Smooth muscle cell of the umbilical artery (primary cell): ENCODE measurements at places on chromosomes 12 and 14. TPM values are rescaled to one million over a fixed set of nuclear protein-coding genes. Genes with fewer than 3 reads are reported as not detected.

CD69 gene
- not detected in 2 replicates for total RNA-seq

TMEM119 gene
- 2.3 and 24.9 TPM in 2 replicates for total RNA-seq

CMKLR1 gene
- total RNA-seq: 0.28 and 0.59 TPM in 2 replicates

CBLN3 gene
- total RNA-seq: 1.7 and 2.7 TPM in 2 replicates

CAPZA3 gene
- not detected in 2 replicates for total RNA-seq

CLEC4C gene
- total RNA-seq: not detected in 2 replicates

RASAL1 gene
- not detected in 2 replicates for total RNA-seq

FAM186B gene
- under 0.01 and 0.09 TPM in 2 replicates for total RNA-seq

LRP1-AS gene
- not detected in 2 replicates for total RNA-seq

RASSF3 gene
- 14.3 and 32.2 TPM in 2 replicates for total RNA-seq

POTEG gene
- not detected in 2 replicates for total RNA-seq

ENDOU gene
- total RNA-seq: under 0.01 and 0.14 TPM in 2 replicates

ZNF641 gene
- 10.2 and 17.8 TPM in 2 replicates for total RNA-seq
